ENCODE measurements at places on chromosomes 11 and 22.

GRCh38 chr22:32866953-32867352, 65.4 kb downstream of the TIMP3 start:
- DNase-seq, result no peak

- peak; percentile 45 for DNase-seq
Measured at GRCh38 chr11:606245-606644, 9.5 kb downstream of the IRF7 start.

DNA sequence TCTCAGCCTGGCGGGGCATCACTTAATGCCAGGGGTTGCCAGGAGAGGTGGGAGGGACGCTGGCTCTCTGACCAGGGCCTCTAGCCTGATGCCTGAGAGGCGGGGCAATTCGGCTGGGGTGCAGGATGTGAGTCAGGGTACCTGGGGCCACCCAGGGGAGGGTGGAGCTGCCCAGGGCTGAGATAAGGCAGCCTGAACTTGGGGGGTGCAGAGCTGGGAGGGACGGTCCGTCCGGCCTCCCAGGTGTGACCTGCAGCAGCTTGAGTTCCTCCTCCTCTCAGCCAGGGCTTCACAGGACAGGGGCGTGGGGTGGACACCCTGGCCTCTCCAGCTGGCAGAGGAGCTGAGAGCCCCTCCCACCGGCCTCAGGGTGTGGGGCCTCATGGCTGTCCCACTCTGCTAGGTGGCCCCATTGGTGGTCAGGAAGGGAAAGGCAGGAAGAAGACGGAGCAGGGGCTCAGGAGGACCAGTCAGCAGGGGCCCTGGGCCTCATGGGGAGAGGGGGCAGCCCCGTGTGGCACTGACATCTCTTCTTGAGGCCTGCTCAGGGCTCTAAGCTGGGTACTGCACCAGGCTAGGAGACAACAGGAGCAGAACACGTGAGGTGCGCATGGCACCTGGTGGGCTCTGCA, 942 bp upstream of the RPS6KA4 start:
- DNase-seq, result no peak

DNA sequence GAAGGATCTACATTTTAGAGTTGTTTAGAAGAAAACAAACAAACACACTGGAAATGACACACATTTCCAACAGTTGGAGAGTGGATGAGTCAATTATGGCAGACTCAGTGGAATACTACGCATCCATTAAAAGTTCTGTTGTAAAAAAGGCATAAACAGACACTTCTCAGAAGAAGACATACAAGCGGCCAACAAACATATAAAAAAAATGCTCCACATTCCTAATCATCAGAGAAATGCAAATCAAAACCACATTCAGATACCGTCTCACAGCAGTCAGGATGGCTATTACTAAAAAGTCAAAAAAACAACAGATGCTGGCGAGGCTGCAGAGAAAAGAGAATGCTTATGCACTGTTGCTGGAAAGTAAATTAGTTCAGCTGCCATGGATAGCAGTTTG, 298.2 kb downstream of the DDX10 start:
- no peak for DNase-seq
